NCI-H2171 treated with DMSO at 0.1 percent for 48 hours (cell line): ENCODE measurements at places on chromosomes 11 and 22.

DNA sequence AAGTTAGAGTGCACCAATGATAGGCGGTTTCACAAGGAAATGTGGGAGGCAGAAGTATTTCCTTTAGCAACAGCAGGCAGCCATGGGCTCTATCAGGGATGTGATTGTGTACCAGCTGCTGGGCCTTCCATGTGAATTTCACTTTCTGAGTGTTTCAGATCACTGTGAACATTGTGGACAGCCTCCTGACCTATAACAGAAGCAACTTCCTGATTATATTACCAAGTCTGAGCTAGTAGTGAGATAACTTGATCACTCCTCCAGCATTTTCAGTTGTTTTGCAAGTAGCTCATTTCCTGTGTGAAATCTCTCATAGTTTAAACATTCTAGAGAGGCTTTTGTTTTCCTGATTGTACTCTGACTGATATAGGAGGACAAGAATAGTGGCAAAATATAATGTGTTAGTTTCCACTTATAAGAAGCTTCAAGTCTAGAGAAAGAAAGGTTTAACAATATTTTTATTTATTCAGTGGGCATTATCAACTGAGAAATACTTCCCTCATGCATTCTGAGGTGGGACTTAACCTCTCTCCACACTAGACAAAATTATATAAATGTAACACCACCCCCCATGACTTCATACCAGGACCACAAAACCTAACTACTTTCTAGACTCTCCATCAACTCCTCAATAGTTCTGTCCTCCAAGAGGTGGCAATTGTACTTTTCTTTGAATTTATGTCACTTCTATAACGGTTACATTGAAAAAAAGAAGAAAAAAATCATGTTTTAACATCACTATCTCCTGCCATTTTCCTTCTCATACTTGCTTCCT lies 184.2 kb upstream of the LUZP2 start:
- no peak for DNase-seq

DNA sequence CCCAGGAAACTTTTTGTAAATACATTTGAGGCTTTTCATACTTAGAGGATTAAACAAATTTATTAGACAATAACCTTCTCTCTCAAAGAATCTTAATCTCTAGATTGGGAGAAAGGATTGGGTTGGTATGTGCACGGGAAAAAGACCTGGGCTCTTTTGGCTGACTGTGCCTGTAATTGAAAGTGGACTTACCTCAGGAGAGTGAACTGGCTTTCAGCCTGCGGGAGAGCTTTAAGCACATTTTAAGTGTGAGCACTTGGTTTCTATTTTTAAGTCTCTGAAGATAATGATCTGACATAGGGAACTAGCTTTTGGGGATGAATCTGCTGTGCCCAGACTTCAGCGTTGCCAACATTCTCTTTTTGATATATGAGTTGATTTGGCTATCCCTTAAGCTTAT lies 35.8 kb downstream of the UVRAG start:
- no peak for DNase-seq

- peak; percentile 12 for DNase-seq
Measured at GRCh38 chr11:67252831-67253239, 13.4 kb upstream of the GRK2 start.

DNA sequence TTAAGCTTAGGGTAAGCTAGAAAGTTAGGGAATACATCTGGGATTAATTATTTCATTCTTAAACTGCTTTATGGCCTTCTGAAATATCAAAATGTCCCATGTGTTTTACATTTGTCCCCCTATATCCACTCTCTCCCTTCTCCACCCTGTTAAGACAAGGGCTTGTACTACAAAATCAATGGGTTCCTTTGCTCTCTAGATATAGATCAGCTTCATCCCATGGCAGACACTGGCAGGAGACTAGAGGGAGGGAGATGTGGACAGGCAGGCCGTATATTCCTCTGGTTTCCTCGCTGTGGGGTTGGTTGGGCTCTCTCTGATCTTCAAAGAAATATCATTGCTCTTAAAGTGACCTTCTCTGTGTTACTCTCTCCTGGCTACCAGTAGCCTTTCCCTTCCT lies 1281.0 kb downstream of the LRRC4C start:
- DNase-seq = no peak

DNA sequence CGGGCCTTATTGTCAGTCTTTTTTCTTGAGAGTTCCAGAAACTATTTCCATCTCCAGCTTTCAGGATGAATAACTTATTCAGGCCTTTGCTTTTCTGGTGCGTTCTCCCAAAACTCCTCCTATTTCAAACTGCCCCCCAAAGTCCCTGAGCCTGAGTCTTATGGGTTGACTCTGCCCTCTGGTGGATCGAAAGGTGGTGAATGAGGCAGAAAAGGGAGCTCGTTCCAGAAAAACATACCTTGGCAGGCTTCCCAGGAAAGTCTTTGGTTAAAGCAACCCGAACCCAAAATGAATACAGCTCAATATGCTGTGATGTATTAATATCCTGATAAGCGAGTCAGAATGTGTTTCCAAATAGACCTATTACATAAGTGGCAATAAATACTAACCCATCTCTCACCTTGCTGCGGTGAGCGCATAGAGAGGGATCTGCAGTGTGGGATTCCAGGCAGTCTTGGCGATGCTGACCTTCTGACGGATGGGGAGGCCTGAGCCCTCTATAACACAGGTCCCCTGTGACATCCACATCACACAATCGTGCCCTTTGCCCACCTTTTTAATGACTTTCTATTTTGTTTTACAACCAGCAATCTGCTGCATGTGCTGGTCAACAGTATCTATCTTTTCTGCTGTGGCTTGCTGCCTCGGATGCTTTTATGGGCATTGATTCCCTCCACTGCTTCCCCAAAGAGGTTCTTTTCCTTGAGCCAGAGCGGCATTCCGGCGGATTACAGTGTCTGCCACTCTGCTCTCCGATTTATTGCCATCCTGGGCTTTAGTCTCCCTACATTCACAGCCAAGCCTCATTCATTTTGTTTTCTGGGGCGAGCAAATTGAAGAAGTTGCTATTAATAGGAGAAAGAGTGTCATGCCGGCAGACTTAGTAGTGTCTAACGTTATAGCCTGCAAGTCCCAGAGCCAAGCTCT lies 756.8 kb downstream of the NTM start:
- DNase-seq = no peak

GRCh38 chr11:113506461-113506860 lies 31.3 kb upstream of the DRD2 start:
- DNase-seq = no peak

GRCh38 chr11:118434553-118435289 lies 1.6 kb upstream of the KMT2A start:
- peak; percentile 73 for DNase-seq

DNA sequence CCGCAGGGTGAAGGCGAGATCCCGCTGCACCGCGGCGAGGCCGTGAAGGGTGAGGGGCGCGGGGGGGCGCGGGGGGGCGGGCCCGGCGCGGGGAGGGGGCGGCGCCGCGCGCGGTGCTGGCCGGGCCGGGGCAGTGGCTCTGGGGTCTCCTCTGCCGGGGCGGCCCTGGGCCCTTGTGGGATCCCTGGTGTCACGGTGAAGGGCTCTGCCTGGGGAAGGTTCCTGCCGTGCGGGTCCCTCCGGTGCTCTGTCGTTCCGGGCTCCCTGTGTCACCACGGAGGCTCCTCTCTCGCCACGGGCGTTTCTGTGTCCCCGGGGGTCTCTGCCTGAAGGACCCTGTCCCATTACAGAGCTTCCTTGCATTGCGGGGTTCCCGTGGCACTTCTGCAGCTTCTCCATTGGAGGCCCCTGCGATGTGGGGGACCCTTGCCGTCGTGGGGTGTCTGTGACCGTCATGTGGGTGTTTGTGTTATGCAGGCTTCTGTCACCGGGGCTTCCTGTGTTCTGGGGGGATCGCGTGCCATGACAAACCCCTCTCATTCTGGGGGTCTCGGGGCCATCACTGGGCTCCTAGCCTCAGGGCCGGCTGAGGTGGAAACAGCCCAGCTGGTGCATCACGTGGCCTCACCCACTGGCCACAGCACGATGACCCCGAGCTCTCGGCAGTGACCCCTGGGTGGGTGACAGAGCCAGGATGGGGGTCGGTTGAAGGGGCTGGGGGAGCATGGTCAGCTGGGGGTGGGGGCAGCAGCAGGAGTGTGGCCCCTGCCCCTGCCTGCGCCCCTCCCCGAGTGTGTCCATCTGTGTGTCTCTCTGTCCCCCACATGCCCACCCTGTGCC lies 25.3 kb downstream of the SHANK3 start:
- DNase-seq = no peak

DNA sequence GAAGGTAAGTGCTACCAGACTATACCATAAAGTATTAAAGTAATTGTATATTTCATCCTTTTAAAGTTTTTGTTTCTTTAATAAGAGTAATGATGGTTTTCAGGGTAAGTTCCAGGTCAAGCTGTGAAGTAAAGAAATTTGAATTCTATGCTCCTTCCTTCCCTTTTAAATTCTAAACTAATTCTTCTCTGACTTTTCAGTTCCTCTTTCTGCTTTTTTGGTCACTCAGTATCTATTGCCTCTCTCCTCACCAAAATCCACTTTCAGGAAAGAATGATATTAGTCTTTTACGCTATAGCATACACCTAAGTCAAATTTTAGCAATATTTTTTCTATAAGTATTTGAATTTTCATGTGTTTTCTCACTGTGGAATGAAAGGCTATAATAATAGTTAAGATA lies 8.2 kb downstream of the MMP8 start:
- no peak for DNase-seq

- DNase-seq = no peak
Measured at GRCh38 chr11:95895815-95896214, 28.1 kb downstream of the MTMR2 start.

- DNase-seq = no peak
Measured at GRCh38 chr11:103961010-103961409, 75.4 kb upstream of the DDI1 start.
